ENCODE measurements at places on chromosomes 7 and 10.

DNA sequence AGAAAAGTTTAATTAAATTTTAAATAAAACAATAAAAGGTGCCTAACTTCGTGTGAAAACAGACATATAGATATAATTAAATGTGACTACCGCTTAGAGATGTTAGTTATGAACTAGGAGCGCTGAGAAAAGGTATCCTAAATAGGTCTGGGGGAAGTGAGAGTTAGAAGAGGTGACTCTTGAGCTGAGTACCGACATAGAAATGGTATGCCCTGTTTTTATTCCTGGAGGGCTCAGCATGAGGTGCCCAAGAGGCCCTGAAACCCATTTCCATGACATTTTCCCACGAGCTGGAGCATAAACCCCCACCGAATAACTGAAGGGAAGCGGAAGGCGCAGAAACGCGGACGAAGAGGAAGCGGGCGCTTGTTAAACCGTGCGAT is 433 bp upstream of the STARD3NL start:
- DNase-seq, result no peak

GRCh38 chr10:104895541-104895940 is 254.5 kb downstream of the SORCS3 start:
- no peak for DNase-seq

DNA sequence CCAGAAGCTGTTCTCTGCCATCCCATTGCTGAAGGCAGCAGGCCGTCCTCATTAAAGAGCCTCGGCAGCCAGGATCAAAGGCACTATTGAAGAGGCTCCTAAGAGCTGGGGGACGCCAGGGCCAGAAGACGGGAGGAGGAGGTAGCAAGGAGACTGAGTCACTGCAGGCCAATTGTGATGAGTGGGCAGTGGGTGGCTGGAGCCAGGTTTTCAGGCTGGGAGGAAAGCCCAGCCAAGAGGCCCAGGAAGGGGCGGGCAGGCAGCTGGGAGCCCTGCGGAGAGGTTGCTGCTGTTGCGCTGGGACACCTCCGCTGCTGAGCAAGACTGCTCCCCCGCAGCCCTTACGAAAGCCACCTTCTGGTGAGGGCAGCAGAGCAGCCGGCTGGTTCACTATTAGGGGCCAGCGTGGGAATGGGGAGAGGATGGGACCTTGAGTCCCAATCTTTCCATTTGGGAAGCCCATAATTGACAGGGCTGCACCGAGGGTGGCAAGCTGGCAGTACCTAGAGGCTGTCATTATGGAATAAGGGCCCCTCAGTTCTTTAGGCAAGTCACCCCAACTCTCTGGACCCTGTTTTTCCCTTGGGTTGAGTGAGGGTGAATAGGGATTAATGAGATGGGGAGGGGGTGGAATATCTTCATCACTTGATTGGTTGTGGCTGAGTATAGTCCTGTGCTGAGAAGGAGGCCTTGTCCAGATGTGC is 48.4 kb downstream of the UNC5B start:
- no peak for DNase-seq

GRCh38 chr7:129950933-129951225 is 1.9 kb downstream of the UBE2H start:
- DNase-seq, result no peak

GRCh38 chr7:124649397-124650014 is 116.1 kb downstream of the GPR37 start:
- no peak for DNase-seq

Data from AG04449 (cell line).